Epithelial cell of proximal tubule (primary cell): ENCODE measurements at places on chromosomes 16 and 17. TPM values are rescaled to one million over a fixed set of nuclear protein-coding genes. Genes with fewer than 3 reads are reported as not detected.

DNA sequence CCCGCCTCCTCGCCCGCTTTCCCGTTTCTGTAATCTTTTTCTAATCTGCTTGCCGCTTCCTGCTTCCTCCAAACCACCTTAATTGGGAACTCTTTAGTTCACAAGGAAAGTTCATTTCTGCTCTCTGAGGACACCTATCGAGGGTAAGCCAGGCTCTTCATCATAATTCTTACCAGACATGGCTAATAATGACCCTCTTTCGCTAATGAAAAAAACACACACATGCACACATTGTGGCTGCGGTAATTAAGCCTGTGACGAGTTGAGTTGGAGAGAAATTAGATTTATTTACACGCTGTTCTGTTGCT, 100.6 kb downstream of the ZNF423 start:
- DNase-seq, result peak; percentile 18

DNA sequence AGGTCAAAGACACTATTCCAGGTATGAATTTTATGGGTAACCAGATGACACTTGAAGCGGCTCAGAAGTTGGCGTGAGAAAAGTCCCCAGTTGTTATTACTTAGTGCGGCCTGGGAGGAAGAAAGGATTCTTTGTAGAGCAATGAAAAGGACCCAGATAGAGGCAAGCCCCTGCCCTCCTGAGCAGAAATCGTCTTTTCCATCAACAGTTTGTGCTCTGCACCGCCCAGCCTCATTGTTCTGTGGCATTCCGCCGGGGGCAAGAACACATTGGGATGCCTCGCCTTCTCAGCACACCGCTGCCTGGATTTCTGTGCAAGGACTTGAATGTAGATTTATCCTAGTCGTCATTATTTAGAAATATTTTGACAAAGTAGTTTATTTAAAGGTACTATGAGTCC, 32.7 kb upstream of the CRHR1 start:
- no peak for DNase-seq

- DNase-seq, result no peak
These were observed 336.7 kb downstream of the FOXL1 start for GRCh38 chr16:86914876-86915717.

DNA sequence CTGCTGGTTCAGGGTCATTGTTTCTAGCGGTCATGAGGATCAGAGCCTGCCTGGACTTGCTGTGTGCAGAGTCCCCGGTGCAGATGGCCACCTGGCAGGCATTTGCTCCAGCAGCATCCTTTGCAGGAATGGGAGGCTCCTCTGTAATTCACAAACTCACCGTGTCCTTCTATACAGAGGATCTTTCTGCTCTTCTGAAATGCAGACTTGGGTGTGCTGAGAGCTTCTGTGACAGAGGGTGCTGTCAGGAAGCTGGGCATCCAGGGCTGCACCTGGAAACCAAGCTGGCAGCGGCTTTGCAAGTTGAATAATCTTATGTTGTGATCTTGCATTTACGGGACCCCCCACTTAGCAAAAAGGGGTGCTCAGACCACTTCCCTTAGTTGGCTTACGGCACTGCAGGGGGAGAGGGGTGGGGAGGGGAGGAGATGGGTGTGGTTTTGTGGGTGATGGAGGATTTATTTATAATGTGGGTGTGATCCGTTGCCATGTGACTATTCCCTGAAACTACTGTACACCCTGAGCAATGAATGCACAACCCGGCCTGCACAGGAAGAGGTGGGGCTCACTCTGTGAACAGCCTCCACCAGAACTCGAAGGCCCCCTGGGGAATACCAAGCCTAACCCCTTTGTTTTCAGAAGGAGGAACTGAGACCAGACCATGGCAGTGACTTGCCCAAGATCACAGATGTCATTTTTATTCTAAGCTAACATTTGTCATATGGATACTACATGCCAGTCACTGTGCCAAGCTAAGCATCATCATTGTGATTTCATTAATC, 178.3 kb downstream of the PRKCB start:
- no peak for DNase-seq

The RAMP2 gene
- total RNA-seq, result 1.0 and 4.3 TPM in 2 replicates

GRCh38 chr17:33972763-33973162, 282.3 kb upstream of the CCL2 start:
- DNase-seq, result no peak

DNA sequence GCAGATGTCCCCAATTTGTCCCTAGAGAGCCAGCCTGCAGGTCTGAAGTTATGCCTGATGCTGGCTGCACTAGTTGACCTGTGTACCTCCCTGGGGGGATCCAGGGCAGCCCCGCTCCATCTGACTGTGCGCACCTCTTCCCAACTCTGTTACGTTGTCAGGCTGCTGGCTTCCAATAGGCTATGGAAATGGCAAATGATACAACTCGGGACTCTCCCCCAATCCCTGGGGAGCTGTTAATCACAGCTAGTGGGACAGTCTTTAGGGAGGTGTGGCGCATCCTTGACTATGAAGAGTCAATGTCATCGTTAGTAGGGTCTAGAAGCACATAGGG, 30.1 kb downstream of the GPRC5B start:
- DNase-seq, result no peak

DNA sequence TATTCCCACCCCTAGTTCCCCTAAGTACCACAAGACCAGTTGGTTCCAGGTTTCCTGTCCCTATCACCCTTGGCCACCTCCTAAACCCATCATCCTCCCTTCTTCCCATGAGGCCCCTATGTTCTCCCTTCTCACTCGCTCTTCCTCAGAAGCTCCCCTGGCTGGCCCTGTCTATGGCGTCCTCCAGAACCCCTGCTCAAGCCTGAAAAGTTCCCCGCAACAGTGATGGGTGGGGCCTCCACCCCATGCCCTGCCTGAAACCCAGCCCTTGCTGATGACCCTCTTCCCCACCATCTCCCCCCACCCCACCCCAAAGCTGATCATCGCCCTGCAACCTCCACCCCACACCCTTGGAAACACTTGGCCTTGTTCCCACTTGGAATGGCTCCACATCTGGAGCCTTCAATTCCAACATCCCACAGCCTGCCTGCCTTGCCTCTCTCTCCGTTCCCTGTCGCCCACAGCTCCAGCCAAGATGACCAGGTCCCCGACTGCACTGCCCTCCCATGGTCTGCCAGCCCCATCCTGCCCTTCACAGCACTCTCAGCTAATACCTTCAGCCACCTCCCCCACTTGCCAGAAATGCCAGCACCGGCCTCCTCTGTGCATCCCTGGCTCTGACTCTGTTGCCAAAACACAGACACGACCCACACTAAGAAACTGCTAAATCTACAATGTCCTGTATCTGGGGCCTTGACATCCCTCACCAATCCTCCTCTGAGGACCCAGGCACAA, 10.5 kb downstream of the OSBPL7 start:
- DNase-seq, result no peak

The SLC35G6 gene
- total RNA-seq, result not detected in 2 replicates

- DNase-seq, result no peak
These were observed 6.1 kb upstream of the STAC2 start for GRCh38 chr17:39231591-39232551.

- no peak for DNase-seq
These were observed 603.8 kb downstream of the CDH8 start for GRCh38 chr16:61432421-61432820.

The HBZ gene
- not detected in 2 replicates for total RNA-seq

DNA sequence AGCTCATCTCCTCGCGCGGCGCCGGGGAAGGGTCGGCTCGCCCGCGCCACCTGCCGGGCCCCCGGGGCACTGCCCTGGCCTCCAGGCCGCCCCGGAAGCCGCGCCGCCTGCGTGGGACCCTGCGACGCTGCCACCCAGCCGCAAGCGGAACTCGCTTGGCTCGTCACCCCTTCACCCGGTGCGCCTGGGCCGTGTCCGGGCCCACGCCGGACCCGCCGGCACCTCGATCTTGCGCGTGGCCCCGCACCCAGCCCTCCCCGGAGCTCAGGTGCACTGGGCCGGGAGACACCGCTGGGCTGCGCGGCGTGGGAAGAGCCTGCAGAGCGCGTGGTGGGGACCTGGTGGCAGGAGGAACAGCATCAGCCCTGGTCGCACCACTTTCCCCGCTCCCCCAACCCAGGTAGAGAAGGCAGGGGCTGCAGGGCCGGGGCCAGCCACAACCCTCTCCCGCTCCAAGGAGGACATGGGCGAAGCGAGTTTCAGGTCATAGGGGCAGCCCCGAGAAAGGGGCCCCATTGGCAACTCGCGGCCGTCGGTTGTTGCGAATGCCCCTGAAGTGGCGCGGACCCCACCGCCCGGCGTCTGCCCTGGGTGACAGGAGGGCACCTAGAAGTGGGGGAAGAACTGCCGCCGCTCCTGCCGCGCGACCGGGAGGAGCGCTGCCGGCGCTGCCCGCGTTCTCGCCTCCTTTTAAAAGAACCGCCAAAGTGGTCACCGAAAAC, 363 bp upstream of the MIF4GD start:
- no peak for DNase-seq

GRCh38 chr17:18186627-18186982, 3.0 kb downstream of the ALKBH5 start:
- no peak for DNase-seq

- DNase-seq, result no peak
These were observed 64.8 kb upstream of the AMZ2 start for GRCh38 chr17:68182940-68183551.

- no peak for DNase-seq
These were observed at the start of the genes SDF2 and SUPT6H for GRCh38 chr17:28661635-28662526. SDF2 (minus strand) TSS chr17:28661906; CDS start chr17:28661876, 30 bp downstream. SUPT6H (plus strand) TSS chr17:28662205; CDS start chr17:28673402, 11,197 bp downstream.

The ZNF385C gene
- total RNA-seq, result 0.07 TPM in 1 of 2 replicates, not detected in the other

DNA sequence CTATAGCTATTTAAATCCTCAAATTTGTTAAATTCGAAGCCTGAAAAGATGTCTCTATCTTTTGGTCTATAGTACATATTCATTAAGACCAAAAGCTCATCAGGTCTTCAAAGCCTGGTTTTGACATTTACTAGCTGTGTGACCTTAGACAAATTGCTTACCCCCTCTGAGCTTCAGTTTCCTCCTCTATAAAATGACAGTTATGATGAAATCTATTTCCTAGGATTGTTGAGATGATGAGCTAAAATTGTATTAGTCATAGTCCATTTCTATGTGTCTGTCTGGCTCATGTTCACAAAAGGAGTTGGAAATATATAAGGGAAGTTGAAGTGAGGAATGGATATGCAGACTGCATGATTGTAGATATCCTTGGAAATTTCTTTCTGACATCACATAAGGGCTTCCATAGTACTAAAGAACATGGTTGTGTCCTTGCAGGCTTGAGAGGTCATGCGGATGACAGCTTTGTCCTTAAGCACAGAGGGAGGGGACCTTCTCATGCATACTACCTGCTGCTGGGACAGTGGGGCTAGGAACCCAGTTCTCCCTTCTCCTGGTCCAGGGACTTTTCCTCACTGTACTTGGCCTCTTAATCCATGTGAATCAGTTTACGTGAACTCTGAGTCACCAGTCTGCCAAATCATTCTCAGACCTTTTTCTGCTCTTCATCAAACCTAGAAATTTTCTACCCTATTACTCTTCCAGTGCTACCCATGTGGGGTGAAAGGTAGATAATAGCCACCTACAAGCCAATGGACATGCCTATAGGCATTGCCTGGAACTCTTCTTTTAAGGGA, 487.5 kb upstream of the SALL1 start:
- no peak for DNase-seq

GRCh38 chr16:56815721-56816120, 49.3 kb upstream of the SLC12A3 start:
- no peak for DNase-seq

DNA sequence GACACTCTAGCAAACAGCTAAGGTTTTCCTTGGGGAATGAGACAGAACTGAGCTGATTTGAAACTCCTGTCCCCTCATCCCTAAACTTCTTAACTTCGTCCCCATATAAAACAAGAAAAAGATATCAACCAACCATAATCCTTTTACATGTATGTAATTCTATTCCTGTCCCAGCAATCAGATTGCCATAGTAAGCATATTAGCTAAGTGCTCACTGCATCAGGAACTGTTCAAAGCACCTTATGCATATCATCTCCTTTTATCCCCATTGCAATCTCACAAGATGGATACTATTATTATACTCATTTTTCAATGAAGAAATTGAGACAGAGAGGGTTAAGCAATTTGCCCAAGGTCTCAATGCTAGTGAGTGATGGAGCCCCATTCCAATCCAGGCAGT, 6.8 kb downstream of the KIF18B start:
- DNase-seq, result no peak

GRCh38 chr17:1153795-1154546, 25.8 kb downstream of the ABR start:
- no peak for DNase-seq

GRCh38 chr17:55292094-55292493, 27.3 kb downstream of the HLF start:
- DNase-seq, result no peak

DNA sequence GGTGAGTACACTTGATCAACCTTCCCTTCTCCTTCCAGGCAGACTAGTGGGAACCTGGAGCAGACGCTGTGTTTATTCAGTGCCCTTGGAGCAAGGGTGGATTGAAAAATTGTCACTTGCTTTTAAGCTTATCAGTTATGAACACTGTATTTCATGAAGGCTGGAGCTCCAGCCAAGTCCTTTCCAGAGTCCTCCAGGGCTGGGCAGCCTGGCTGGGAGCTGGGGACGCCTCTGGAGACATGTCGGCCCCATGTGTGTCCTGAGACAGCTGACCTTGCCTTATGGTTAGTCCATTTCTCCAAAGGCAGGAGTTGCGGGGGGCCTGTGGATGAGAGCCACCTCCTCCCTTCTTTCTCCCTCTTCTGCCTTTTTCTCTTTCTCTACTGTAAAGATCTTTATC, 67.0 kb downstream of the RAP1GAP2 start:
- DNase-seq, result no peak

The CTRB2 gene
- total RNA-seq, result not detected in 2 replicates

The UMOD gene
- total RNA-seq, result not detected in 2 replicates

- no peak for DNase-seq
These were observed 527 bp downstream of the TRAF4 start for GRCh38 chr17:28744104-28744971.

DNA sequence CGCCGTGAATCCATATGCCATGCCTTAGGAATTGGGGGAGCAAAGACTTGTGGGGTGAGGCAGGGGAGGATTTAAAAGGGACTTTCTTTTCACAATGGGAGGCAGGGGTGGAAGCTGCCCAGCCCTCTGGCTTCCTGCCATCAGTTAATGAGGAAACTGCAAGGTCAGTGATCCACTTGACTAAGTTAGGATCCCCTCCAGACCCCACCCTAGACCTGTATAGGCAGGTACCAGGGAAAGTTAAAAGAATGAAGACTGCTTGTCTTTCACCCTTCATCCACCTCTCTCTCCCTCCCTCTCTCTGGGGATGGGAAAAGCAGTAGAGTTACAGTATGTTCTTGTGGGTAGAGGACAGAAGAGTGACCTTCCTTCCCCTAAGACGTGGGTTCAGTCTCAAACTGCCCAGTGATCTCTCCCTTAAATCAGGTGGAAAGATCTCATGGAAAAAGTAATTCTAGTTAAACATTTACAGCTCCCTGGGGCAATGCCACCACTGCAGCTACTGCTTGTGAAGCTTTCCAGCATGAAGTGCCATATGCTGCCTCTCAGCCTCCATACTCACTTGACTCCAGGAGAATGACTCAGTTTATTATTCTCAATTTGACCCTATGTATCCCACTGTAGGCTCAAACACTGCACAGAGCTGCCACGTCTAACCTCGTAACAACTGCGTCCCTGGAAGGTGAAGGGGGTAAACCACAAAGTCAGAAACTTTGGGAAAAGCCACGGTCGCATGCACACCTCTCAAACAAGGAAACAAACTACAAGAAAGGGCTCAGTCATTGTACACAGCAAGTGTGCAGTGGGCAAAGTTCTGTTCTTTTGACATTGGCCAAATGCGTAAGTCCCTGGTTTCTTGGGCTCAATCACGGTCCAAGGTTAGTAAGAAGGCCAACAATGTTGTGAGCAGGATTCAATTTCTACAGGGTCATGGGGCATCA, 1.2 kb downstream of the COA3 start:
- peak; percentile 83 for DNase-seq

The OTOA gene
- total RNA-seq, result not detected in 2 replicates

GRCh38 chr16:28543072-28543471, 4.3 kb upstream of the NUPR1 start:
- DNase-seq, result no peak
